HAP-1 (cell line): ENCODE measurements at places on chromosomes 5 and 9.
A peak's percentile ranks its signal among the peaks of the same experiment; 100 is the strongest.

GRCh38 chr9:74907085-74907484 is 19.4 kb upstream of the TRPM6 start:
- no peak for DNase-seq

GRCh38 chr5:119168401-119168800 is 97.5 kb downstream of the DMXL1 start:
- DNase-seq: no peak

GRCh38 chr5:122182491-122182921 is 53.2 kb downstream of the ZNF474 start:
- DNase-seq: peak; percentile 96

DNA sequence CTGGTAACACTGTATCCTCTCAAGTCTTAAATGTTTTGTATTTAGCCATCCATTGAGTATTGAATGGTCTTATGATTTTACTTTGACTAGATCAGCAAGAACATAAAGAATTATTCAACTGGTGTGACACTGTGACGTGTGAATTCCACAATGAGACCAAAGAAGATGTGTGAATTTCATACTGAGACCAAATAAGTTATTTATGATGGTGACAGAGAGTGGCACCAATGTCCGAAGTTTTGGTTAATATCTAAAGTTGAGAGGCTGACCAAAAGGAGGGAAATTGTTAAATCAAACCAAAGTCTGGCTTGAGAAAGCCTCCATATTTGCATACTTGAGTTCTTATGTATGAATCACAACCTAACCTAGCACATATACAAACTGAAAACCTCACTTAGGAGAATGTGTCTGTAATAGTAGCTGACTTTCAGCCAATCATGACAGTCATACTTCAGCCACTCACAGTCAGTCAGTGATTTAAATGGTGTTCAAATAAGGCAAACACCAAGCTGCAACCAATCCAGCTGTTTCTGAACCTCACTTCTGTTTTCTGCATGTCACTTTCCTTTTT is 31.5 kb upstream of the FAM170A start:
- no peak for DNase-seq

GRCh38 chr5:173653822-173654523 is 37.5 kb upstream of the BOD1 start:
- no peak for DNase-seq

- no peak for DNase-seq
Measured at GRCh38 chr5:93850311-93850710, 108.9 kb upstream of the POU5F2 start.

- peak; percentile 3 for DNase-seq
Measured at GRCh38 chr5:170711300-170711699, 72.2 kb upstream of the GABRP start.

DNA sequence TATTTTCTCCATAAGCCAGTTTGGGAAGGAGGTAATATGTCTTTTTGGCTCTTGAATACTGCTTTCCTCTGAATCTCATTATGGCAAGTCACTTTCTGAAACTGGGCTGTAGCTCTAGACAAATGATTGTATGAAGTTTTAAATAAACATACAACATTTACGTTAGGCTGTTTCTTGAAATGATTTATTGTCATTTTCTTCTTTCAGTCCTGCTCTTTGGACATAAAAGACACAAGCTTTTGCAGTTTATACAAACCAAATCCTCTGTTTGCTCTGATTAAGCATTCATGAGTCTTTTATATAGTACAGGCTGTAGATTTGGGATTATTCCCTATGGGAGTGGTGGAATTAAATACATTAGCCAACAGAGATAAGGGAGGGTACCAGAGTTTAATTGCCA is 139.7 kb downstream of the CEP120 start:
- DNase-seq: no peak

GRCh38 chr9:81156381-81156780 is 533.0 kb downstream of the TLE1 start:
- DNase-seq: no peak
